ENCODE measurements at places on chromosomes 7 and 10.

DNA sequence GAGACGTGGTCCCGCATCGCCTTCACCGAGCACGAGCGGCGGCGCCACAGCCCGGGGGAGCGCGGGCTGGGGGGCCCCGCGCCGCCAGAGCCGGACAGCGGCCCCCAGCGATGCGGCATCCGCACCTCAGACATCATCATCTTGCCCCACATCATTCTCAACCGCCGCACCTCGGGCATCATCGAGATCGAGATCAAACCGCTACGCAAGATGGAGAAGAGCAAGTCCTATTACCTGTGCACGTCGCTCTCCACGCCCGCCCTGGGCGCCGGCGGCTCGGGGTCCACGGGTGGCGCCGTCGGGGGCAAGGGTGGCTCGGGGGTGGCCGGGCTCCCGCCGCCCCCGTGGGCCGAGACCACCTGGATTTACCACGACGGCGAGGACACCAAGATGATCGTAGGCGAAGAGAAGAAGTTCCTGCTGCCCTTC is 737 bp downstream of the CNNM2 start:
- DNase-seq, result peak; percentile 21

DNA sequence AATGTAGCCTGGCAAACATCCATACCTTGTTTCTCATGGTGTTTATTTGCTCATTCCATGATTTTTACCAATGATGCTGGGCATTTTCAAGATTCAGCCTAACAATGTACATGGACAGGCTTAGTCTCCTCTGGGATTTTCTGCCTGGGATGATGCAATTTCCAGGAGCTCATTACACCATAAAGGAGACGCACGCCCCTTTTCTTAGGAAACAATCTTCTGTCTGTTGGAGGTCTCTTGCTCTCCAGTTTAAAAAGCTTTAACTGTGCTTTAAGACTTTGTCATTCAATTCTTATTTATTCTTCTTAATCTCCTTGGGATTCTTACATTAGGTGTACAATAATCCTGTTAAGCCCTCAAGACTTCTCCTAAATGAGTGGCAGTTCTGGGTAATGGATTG is 150.3 kb upstream of the NRP1 start:
- DNase-seq, result no peak

DNA sequence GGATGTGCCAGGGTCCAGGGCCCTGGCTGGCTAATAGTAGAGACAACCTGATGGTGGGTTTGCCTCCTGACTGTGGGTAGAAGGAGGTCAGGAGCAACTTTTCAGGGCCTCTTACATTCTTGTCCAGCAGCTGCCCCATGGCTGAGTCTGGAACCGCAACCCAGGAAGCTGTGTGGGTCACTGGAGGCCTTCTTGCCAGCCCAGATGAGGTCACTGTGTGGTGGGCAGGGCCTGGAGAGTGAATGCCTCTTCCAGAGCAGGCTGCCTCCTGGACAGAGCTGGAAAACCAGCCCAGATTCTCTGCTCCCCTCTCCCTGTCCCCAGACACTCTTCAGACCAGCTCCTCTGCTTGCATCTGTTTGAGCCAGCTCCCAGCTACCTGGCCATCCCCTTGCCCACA is 43.5 kb upstream of the LEP start:
- no peak for DNase-seq

- no peak for DNase-seq
These were observed 88.2 kb upstream of the SEMA3C start for GRCh38 chr7:81007051-81007450.

DNA sequence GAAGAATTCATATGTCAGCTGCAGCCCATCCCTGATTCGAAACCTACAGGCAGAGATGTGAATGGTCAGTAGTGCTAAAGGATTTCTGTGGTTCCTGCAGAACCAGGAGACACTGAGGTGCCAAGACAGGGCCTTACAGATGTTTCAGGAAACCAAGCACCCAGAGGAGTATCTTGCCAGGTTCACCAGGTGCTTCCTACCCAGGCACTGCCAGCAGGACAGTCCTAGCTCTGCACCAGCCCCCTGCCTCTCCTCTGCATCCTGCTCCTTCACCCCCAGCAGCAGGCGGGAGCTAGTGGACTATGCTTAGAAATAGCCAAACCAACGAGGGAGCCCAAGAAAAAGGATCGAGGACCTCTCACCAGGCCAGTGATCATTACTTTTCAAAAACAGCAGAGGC is 4.2 kb upstream of the IKZF1 start:
- DNase-seq, result no peak

DNA sequence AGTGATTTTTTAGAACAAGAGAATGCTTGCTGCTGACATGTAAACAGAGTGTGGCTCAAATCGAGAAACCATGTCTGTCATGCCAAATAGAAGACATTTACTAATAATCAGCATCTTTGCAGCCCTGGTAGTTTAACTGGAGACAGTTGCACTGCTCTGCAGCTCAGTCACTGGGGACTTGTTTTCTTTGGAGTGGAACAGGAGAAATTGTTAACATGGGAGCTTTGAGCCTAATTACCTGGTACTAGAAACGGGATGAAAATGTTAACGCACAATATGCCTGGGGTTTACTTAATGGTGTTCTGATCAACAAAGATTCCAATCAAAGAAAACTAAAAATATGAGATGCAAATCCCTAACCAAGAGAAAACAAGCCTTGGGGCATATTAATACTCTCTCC is 153.5 kb downstream of the NRP1 start:
- no peak for DNase-seq

Data from activated CD4-positive, alpha-beta T cell treated with anti-CD3 and anti-CD28 coated beads for 1 hour (primary cell).